ENCODE measurements at places on chromosomes 7 and 10.

GRCh38 chr7:94011714-94012353, 7.7 kb upstream of the BET1 start:
- DNase-seq: no peak

- DNase-seq: no peak
Observed at GRCh38 chr7:88111140-88111743, 108.6 kb downstream of the SRI start.

GRCh38 chr10:90451283-90451682, 406.6 kb downstream of the HTR7 start:
- no peak for DNase-seq

DNA sequence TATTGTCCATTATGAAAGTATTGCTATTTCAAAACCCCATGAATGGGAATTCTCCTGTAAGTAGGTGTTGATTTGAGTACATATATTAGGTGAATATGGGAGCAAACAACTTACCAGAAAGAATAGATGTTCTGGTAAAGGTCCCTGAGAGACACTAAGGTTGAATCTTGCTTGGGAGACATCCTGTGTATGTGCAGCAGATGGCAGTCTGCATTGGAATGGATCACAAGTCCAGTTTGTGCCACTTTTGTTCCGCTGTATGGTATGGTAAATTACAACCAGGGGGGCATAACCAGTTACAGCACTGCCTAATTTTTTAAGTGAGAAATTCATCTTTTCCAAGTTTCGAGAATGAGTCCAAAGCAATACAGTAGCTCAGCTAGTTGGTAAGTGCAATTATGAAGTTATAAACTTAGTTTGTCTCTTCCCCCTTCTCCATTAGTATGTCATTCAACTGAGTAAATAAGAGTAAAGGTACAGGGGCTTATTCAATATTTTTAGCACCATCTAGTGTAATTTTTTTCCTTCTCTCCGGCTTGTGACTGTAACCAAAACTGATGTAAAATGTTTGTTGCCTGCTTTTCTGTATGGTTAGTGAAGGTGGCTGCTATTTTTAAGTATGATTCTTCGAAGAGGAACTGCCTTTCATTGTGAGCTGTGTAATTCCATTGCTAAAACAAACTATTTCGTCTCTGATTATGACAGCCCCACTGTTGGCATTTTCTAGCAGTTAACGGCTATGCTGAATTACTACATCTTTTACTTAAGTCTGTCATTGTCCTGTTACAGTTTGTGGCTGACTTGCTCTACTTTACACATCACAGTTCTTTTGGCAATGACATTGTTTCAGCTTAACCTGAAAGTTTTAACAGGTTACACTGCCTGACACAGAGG, 2.8 kb downstream of the MCU start:
- DNase-seq: no peak

DNA sequence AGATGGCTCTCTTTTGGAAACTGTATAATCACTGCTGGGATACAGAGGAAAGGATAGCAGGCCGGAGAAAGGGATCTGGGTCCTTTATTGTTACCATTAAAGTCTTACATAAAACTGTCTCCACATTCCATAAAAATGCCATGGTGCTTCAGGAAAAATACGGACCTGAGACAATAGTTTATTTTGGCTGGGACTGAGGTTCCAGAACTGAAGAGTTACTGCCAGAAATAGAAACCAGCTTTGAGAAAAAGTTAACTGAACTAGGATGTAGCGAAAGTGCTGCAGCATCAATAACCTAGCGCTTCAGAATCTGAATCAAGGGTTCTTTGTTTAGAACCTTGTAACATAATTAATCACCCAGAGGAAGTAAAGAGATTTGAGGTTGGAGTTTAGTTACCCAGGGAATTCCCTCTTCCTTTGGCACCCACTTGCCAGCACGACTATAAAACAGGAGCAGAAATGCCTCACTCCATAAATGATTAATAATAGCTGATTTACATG, 38.0 kb downstream of the MEOX2 start:
- no peak for DNase-seq

DNA sequence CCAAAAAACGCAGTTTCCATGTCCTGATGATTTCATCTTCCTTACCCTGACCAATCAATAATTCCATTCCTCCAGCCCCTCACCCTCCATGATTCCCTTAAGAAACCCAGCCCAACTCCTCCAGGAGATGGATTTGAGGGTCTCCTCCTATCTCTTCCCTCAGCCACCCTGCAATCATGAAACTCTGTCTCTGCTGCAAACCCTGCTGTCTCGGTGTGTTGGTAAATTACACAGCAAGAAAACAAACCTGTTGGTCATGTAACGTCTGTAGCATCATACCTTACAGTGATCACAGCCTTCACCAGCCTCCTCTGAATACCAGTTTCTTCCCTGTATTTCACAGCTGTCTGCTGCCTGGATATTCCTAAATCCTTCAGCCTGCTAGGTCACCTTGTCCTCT, 300.7 kb upstream of the NEBL start:
- DNase-seq: no peak

DNA sequence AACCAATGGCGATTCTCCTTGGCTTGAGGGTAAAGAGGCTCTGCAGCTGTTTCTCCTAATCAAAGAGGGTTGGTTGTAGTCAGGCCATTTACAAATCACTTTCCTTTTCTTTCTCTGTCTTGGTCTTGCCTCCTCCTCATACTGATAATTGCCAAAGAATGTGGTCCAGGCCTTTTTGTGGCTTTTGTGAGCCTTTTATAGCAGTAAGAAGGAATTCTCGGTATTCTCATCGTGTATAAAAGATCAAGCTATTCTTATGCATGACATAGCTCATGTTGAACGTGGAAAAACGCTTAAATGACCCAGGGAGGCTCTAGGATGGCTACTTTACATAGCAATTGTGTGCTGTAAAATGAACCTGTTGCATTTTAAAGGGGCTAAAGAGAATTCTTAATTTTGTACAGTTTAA, 62.6 kb downstream of the RBM20 start:
- no peak for DNase-seq

DNA sequence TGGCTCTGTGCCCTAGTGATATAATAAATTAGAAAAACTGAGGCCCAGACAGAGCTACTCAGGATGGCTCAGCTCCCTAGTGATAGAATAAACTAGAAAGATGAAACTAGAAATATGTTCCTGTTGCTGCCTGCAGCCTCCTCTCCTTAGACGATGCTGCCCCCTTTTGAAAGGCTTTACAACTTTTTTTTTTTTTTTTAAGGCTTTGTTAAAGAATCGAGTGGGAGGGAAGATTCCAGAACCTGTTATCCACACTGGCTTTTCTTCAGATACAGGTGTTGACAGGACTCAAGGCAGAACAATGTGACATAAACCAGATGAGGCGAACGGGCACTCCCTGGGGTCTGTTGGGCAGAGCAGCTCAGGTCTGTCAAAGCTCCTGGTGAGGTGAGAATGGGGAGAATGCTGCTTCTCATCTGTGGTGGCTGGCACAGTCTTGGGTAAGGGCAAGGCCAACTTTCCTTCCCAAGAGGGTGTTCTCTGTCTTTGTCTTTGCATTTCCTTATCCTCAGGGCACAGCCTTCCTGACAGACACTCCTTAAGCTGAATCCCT, 175.1 kb downstream of the COBL start:
- DNase-seq: no peak

DNA sequence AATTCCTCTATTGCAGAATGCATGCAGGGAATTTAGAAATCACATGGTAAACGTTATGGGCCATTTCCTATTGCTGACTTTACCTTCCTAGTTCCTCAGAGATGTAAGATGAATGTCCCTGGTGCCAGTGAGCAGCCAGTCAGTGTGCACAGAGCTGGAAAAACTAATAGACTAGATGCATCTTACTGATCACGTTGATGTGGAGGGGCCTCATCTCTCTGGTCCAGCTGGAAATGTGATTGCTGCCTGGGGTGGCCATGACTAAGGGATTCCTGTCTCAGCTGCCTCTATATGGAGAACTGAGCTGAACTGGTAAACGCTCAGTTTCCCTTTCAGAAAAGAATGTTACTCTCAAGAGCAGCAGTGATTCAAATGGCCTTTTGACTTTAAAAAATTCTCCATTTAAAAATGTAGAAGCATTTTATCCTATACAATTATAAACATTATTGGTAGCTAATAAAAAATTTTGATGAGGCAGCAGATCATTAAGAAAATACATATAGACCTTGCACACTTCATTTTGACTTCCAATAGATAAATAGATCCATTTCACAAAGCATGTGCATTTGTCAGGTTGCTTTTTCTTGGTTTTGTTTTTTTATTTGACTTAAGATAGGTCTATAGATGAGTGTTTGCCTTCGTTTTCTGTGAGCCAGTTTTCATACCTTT, 80.5 kb upstream of the INSYN2A start:
- DNase-seq: no peak

DNA sequence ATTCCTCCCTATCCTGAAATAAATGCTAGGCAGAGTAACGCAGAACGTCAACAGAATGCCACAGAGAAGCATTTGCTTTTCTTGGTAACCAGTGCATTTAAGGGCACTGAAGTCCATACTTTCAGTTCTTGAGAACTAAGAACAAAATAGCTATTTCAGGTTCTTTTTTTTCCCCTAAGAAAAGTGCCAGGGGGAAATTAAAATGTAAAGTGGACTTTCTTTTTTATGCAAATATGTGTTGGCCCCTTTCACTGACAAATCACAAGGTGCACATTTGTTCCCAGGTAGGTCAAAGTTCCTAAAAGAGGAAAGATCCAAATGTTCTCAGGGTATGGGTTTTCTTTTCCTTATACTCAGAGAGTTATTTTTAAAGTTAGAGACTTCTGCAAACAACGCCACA, 151.5 kb downstream of the HPSE2 start:
- no peak for DNase-seq

- DNase-seq: no peak
Observed at GRCh38 chr10:24299578-24300260, 90.8 kb downstream of the KIAA1217 start.

DNA sequence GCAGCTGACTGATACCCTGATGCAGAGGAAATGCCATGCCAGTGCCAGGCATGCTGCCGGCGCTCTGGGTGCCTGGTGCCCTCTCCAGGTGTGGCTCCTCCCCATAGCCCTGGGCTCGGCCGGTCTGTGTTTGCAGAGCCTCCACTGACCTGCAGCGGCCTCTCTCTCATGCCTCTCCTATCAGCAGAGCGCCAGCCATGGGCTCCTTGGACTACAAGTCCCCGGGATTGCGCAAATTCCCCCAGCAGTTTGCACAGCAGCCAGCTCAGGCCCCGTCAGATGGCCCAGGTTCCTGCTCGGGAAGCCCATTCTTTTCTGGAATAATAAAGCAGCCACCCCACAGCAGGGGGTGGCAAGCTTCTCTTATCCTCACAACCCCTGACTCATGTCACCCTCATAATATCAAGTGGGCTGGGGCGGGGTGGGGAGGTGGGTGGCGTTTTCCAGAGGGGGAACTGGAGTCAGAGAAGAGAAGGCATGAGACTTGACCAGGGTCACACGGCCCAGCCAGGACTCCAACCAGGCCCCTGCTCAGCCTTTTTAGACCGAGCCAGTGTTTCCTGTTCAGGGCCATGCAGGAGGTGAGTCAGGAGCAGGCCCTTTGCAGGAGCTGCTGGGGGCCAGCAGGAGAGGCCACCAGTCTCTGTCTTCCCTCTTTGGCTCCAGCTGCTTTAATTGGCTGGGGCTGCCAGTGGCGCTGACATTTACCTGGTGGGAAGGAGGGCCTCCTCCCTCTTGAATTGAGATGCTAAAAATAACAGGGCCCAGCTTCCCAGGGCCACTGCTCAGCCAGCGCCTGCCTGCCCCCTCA, 58.6 kb downstream of the ZMIZ1 start:
- DNase-seq: no peak

DNA sequence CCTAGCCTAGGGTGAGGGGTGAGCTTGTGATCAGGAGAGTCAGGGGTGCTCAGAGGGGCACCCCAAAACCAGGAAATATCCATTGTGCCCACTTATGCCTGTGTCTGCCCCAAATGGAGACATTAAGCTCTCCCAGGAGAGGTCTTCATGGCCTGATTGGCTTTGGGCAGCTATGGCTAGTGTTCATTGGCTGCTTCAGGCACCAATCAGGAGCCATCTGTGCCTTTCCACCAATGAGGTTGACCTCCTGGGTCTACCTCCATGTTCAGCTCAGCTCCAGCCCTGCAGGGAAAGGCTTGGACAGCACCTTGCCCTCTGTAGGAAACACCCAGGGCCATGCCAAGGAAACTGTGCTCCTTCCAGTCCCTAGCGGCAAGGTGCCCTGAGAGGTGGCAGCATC, 23.9 kb upstream of the HSPB1 start:
- DNase-seq: no peak

- DNase-seq: no peak
Observed at GRCh38 chr10:30639946-30640786, 10.6 kb upstream of the LYZL2 start.

GRCh38 chr7:74193913-74194312, 15.9 kb upstream of the LAT2 start:
- DNase-seq: no peak

- DNase-seq: no peak
Observed at GRCh38 chr10:2604891-2605290, 462.5 kb upstream of the PFKP start.

- no peak for DNase-seq
Observed at GRCh38 chr10:48611133-48611532, 6.3 kb upstream of the ARHGAP22 start.

DNA sequence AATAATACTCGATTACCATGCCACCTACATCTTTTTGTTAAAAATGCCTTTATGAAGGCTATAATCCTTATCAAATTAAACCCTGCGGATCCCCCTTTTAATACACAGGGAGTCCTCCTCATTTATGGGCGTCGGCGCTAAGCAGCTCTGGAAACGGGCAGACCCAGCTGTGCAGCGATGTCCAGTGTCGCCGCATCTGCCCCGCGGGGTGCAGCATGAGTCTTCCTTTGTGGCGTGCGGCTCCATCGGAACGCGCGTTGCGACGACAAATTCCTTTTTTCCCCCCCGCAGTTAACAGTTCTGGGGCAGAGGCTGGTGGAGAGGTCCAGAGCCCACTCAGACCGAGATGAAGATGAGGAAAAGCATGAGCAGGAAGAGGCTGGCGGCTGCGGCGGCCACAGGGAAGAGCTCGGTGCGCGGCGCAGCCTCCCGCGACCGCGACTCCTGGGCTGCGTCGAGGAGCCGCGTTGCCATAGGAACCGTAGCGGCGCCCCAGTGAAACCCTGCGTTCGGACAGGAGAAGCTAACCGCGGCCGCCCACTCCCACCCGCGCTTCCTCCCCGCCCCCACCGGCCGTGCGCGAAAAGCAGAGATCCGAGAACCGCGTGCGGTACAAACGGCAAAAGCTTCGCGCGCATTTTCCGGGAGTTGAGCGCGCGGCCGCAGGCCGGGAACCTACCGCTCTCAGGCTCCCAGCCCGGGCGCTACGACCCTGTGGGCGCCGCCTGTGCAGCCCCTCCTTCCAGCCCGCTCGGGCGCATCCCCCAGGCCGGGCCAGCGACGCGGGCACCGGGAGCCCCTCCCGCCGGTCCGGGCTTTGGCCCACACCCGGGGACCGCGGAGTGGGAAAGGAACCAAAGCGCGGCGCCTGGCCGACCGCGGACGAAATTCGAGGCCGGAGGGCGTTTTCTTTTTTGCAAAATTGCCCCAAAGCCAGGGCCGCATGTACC, 130.6 kb downstream of the SPAG6 start:
- no peak for DNase-seq

GRCh38 chr7:7709291-7709690, 9.1 kb downstream of the RPA3 start:
- no peak for DNase-seq

GRCh38 chr7:54985426-54986330, 33.1 kb upstream of the EGFR start:
- no peak for DNase-seq

GRCh38 chr7:24284699-24285506, 913 bp downstream of the NPY start:
- no peak for DNase-seq

GRCh38 chr7:112202816-112203215, 3.4 kb downstream of the DOCK4 start:
- DNase-seq: no peak
